ENCODE measurements at places on chromosomes 12 and 14.
A peak's percentile ranks its signal among the peaks of the same experiment; 100 is the strongest.

DNA sequence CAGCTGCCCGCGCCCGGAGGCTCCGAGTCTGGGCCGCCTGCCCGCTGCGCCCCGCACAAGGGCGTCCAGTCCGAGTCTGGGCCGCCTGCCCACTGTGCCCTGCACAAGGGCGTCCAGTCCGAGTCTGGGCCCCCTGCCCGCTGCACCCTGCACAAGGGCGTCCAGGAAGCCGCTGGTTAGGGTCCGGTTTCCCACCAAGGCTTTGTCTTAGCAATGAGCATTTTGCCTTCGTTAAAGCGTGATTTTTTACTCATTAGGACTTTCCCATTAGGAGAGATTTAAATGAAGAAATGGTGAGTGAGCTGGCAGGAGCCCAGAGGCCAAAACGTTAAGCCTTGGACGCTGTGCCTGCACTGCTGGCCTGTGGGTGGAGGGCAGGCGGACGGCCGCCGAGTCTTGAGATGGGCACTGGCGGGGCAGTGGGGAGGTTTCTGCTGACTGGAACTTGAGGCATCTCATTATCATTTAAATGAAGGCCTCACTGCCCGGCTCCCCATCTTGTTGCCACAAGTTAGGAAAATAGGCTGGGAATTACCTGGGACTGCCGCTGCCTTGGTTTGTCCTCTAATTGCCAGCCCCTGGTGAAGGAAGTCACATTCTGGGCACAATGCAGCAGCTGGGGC lies 36.0 kb downstream of the FBRSL1 start:
- no peak for DNase-seq

DNA sequence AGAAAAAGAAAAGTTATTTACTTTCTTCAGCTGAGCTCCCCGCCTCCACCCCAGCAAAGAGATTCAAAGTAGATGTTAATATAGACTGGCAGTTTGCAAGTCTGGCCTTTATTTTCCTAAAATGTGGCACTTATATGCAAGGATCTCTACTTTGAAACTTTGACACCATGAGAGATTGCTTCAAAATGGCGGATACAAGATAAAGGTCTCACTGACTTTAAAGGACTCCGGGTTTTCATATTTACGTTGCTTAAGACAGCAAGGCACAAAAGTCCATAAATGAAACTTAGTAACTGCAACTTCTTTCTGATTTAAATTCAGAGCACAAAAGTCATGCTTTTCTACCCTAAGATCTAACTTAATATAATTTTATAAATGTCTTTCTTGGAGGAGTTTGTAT lies 3.5 kb downstream of the OTX2 start:
- DNase-seq: no peak

GRCh38 chr12:11837216-11837934 lies 187.9 kb downstream of the ETV6 start:
- DNase-seq: no peak

GRCh38 chr14:90336401-90336800 lies 4.7 kb upstream of the NRDE2 start:
- DNase-seq: no peak

GRCh38 chr12:6786416-6787094 lies 2.8 kb upstream of the CD4 start:
- no peak for DNase-seq

DNA sequence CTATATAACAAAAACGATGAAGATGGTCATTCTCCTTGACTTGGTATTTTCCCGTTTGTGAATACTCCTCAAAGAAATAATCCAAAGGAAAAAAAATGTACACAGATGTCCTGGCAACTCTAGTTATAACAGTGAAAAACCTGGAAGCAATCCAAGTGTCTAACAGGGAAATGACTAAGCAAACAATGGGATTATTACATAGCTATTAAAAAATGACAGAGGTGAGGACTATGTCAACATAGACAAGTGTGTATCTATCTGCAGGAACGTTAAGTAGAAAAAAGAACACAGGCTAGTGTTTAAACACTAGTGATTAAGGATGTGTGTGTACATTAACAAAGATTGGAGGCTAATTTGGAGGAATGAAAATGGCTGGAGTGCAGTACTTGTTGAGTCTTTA lies 5.9 kb upstream of the APOLD1 start:
- DNase-seq: no peak

- DNase-seq: no peak
Measured at GRCh38 chr14:20455355-20456300, 602 bp downstream of the APEX1 start.

DNA sequence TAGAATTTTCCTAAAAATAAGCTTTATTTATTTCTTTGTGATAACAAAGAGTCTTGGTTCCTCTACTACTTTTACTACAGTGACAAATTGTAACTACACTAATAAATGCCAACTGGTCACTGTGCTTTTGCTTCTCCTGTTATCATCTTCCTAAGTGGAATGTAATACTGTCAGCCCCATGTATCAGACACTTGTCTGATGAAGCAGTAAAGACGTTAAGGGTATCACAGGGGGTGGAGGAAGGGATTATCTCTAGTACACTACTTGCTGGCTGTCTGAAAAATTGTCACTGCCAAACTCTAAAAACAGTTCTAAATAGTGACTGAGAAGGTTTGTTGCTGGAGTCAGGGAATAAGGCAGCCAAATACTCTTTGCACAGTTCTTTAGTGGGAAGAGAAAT lies 11.3 kb downstream of the ASB8 start:
- DNase-seq: no peak

DNA sequence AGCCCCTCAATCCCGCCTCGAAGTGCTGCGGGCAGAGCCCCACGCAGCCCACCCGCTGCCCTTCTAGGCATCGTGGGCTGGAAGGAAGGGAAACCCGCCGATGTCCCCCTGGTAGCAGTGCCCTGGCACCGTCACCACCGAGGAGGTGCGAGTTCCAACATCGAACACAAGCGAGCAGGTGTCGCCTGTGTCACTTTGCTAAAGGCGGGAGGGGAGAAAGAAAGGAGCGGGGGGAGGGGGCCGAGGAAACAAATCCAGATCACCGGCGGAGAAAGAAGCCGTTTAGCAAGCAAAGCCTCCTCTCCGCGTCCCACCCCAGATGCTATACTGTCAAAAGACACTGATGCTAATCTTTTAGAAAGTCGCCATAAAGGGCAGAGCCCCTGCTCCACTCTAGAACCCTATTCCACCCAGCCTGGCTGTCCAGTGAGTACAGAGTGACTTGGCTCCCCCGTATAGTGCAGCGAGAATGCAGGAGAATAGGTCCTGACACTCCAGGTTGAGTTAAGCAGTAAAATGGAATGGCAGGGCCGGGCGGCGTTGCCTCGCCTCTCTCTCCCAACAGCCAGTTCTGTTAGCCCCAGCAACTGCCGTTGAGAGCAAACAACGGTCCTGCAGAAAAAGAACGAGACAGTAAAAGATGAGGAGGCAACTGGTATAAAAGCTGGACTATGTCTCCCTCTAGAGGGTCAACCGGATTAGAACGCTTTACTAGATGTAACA lies 67.9 kb upstream of the USP15 start:
- peak; percentile 80 for DNase-seq

Measured in cerebellar cortex (tissue), 1 donor.